ENCODE measurements at places on chromosomes 7 and 10.

GRCh38 chr10:28496481-28496961 is 36.4 kb upstream of the WAC start:
- DNase-seq, result no peak

DNA sequence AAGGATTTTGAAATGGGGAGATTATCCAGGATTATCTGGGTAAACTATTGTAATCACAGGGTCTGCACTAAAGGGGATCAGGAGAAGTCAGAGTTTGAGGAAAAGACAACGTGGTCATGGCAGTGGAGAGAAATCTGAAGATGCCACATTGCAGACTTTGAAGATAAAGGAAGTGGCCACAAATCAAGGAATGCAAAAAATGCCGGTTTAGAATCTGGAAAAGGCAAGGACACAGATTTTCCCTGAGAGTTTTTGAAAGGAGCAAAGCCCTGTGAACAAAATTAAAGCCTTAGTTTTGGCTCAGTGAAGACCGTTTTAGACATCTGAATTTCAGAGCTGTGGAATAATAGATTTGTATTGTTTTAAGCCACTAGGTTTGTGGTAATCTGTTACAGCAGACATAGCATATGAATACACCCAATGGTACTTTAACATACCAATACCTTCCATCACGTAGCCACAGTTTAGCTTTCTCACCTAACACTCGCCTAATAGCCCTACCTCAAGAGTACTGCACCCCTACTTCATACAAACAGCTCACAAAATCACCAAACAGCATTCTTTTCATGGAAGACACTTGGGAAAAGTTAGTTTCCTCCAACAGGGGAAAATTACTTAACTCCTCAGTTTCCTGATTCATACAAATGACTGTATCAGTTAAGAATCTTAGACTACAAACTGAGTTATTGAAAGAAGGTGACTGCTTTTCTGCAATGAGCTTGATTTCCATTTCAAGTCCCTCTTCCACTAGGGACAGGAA is 446.5 kb downstream of the INHBA start:
- DNase-seq, result no peak

- no peak for DNase-seq
Observed at GRCh38 chr7:81769891-81770727, at the start of gene HGF. Gene HGF (minus strand): TSS chr7:81770047. CDS start chr7:81769971, 76 bp downstream.

GRCh38 chr10:86287966-86288579 is 78.5 kb downstream of the GRID1 start:
- no peak for DNase-seq

- DNase-seq, result no peak
Observed at GRCh38 chr7:30147785-30148184, 13.0 kb downstream of the MTURN start.

- DNase-seq, result no peak
Observed at GRCh38 chr10:44689368-44689767, 221.8 kb upstream of the TMEM72 start.

DNA sequence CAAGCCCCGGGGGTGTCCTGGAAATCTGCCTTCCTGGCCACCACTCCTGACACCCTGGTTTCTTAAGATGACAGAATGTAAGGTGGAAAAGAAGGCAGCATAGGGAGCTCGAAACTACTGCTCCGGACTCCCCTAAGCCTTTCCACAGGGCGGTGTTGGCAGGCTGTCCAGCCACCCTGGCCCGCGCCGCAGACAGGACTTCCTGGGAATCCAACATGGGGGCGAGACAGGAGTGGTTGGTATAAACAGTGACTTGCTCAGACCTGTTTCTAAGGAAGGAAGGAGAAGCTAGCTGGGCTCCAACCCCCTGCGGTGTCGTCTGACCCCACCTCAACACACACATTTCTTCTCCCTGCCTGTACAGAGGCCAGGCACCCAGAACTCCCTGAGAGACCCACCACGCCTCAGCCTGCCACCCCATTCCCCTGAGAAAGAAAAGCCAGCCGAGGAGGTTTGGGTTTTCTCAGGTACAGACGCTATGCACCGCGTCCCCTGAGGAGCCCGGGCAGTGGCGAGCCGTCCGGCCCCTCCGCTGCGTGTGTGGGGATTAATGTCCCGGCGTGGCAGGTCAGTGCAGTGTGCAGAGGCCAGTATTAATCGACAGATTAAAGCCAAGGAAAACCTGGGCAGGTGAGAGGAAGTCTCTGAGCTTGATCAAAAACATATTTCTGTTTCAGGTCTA is 349.6 kb upstream of the MKI67 start:
- no peak for DNase-seq

GRCh38 chr10:129716211-129716681 is 247.8 kb downstream of the EBF3 start:
- no peak for DNase-seq

DNA sequence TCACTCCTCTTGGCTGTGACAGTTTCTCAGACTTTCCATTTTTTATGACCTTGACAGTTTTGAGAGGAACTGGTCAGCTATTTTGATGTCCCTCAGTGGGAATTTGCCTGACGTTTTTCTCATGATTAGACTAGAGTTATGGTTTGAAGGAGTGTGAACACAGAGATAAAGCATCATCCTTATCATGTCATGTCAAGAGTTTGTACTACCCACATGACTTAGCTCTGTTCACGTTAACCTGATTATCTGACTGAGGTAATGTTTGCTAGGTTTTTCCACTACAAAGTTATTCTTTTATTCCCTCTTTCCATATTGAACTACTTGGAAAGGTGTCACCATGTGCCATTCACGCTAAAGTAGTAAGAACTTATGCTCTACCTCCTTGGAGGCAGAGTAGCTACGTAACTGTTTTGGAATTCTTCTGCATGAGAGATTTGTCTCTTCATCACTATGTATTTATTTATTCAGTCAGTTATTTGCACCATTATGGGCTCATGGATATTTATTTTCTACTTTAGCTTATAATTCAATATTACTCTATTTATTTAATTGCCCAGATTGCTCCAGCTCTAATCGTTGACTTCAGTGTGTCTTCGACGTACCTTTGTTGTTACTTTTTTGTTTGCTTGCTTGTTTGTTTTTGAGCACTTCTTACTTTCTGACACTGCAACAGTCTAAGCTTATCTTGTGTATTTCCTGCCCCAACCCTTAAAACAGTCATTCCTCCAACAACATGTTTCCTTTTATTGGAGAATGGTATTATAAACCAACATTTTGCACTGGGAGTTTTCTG is 50.4 kb downstream of the CPED1 start:
- no peak for DNase-seq

DNA sequence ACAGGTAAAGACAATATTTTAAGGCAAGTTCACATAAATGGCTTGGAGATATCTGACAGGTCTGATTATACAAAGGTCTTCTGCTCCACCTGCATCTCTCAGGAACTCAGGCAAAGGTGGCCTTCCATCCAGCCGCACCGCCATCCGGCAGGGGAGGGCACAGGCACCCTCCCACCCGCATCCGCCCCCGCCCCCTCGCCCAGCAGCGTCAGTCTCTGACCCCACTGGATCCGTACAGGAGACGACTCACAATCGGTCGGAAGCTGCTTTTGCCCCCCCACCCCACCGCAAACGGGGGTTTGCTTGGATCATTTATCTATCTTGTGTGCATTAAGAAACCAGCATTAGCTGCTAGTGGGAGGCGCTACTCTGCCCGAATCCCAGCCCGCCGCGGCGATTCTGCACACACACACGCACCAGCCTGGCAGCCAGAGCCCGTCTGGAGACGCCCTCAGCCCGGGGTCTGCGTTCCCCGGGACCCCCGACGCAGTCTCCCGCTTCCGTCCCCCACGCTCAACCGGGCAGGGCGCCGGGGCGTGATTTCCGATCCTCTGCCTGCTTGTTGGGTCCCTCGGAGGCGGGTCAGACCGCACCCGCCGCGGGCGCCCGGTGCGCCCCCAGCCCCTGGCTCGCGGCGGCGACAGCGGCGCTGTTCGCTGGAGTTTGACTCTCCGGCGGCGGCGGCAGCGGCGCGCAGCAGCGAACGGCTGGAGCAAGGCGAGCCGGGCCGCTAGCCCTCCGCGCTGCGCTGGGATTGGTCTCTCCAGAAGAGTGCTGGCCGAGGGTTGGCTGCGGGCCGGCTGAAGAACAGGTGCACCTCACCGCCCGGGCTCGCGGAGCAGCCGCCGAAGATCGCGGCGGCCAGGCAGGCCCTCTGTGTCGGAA is 820 bp upstream of the NRG3 start:
- DNase-seq, result no peak

GRCh38 chr7:131563918-131564317 is 7.5 kb upstream of the PODXL start:
- no peak for DNase-seq

DNA sequence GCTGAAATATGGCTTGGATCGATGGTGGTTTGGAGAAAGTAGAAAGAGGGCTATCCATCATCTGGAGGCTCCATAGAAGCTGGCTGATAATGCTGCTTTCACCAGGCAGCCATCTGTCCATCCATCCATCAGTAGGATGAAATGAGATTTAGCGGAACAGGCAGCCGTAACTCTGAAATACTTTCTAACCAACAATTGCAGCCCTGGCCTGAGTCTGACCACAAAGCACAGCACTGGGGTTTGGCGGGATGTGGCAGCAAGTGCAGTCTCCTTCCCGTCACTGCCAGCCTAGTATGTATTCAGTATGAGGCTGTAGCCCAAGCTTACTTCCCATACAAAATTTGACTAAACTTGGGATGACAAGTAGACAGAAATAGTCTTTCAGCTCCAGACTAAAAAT is 38.0 kb downstream of the R3HCC1L start:
- DNase-seq, result no peak

DNA sequence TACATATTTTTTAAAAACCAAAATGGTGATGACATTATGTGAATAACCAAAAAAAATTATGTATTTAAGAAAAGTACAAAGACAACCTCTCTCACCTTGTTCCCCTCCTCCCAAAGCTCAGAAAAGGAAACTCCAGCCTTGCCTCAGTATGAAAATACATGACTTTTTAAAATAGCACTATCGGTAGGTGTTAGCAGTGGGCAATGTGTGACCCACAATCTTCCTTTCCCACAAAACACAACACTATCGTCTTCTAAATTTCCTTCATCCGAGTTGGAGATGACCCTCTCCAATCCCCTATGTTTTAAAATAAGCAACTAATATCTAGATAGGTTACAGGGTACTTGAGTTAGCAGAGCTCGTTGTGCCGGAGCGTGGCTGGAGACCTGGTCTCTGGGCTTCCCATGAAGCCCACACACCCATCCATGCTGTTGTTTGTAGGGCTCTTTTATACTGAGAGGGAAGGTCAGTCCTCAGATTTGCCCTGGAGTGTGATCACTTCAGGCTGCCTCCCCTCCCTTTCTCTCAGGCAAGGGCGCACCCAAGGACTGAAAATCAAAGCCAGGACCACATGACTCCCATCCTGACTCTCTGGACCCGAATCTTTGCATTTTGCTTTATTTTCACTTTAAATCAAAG is 107.6 kb downstream of the JAZF1 start:
- DNase-seq, result no peak

GRCh38 chr7:151012031-151012692 is 12.1 kb downstream of the ATG9B start:
- no peak for DNase-seq

- DNase-seq, result no peak
Observed at GRCh38 chr7:133675510-133676218, 422.8 kb downstream of the EXOC4 start.

DNA sequence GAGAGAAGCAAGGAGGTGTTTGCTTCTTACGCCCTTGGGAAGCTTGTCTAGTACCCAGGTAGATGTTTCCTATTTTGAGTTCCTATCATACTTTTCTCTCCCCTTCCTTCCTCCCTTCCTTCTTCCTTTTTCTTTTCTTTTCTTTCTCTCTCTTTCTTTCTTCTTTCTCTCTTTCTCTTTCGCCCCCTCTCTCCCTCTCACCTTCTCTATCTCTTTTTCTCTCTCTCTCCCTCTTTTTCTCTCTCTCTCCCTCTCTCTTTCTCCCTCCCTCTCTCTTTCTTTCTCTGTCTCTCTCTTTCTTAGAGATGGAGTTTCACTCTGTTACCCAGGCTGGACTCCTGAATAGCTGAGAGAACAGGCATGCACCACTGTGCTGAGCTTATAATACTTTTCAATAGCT is 322.2 kb downstream of the TNS3 start:
- no peak for DNase-seq

DNA sequence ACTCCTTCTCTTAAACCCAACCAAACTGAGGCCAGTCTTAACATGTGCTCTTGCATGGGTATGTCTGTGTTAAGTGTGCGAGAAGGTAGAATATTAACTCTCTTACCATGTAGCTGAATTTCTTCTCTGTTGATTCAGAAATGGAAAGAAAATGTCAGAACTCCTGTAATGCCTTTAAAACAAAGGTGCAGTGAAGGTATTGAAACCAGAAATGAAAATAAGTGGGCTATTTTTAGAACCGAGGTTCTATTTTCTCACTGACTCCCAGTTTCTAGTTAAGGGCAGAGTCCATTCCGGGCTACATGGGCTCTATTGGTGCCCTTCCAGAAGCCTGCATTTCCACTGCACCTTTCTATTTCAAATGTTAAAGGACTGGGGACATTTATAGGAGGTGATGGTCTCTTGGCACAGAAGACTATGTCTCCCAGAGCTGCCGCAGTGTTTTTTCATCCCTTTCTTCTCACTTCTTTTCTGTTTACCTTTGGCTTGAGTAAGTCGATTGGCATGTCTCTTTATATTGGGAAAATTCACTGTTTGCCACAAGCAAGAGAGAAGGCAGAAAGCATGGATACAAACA is 174.9 kb downstream of the LRMDA start:
- DNase-seq, result no peak

DNA sequence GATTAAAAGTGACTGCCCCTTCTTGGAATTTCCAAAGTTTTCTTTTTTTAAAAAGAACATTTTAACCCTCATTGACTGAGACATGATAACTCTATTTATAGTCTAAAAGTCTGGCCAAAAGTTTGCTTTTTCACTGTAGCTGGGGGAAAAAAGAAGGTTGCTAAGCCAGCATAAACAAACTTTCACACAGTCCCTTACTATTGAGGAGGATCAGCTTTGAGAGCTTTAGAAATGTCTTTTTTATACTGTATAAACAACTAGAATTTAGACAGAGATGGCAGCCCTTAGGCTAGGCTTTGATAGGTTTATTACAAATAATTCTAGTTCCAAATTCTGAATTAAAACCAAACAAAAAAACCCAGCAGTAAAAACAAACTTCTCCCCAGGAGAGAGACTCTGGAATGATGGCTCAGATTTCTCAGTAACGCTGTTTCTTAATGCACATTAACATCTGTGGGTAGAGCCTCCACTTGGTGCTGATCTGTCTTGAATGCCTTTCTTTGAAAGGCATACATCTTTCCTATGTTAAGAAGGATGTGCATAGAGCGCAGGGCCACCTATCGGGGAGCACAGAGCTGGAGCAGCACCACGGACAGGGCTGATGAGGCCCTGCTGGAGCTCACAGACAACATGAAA is 100.9 kb upstream of the PDLIM1 start:
- no peak for DNase-seq

GRCh38 chr7:1815051-1815481 is 145.0 kb downstream of the ELFN1 start:
- no peak for DNase-seq
